ENCODE measurements at places on chromosomes 1 and 21.

DNA sequence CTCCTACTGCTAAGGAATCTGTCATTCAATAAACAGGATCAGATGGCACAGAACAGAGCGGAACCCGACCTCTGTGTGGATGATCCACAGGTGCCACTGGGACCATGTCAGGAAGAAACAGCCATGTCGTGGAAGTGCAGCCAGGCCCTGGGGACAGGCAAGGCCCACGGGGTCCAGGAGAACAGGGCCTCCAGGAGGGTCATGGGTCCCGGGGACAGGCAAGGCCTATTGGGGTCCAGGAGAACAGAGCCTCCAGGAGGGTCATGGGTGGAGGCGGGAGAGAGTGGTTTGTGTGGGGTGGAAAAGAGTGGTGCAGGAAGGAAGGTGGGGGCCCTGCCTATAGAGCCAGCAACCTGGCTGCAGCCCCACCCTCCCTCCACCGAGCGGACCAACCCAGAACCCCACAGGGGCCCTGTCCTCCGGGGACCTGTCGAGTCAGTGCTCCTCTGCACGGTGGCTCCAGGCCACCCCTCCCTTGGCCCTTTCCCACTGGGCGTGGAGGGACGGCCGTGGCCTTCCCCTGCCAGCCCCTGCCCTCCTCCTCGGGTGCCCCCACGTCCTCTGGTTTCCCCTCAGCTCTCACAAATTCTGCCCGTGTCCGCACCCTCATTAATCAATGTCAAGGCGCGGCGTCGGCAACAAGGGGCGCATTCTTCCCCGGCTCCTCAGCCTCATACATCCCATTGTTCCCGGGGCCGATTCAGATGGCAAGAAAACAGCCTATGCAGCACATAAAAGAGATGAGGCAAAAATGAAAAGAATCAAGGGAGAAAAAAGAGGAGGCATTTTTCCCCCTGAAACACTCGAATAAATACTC, 146.4 kb downstream of the PRDM16 start:
- DNase-seq: no peak

- DNase-seq: no peak
These were observed 51.2 kb downstream of the DNTTIP2 start for GRCh38 chr1:93827633-93828366.

- DNase-seq: no peak
These were observed 37.1 kb upstream of the TRIM67 start for GRCh38 chr1:231124746-231125145.

DNA sequence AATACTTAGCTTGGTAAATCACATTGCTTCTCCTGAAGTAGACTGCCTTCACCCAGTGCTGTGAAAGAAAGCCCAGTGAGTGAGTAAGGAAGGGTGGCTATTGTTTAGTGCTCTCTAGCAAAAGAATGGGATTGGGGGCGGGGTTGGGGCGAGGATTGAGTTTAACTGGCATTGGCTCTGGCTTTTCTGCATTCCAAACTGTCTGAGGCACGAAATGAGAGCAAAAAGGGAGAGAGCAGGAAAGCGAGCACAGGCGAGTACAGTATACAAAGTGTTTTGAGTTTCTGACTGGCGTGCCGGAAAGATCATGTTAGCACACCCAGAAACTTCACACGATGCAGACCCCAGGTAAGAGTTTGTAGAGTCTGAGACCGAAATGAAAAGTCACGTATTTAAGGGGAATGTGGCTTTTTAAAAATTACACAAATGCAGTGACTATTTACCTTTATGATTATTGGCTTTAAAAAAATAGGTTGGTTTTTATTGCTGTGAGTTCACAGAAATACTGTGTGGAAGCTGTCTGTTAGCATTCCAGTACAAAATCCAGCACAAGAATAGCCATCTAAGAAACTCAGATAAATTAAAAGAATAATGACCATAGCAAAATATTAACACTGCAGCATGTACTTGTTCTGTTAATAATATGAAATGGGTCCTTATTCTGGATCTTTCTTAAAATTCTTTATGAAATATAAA, 155.4 kb downstream of the CLEC20A start:
- no peak for DNase-seq

- DNase-seq: no peak
These were observed 45.1 kb downstream of the TRIM11 start for GRCh38 chr1:228361314-228362140.

DNA sequence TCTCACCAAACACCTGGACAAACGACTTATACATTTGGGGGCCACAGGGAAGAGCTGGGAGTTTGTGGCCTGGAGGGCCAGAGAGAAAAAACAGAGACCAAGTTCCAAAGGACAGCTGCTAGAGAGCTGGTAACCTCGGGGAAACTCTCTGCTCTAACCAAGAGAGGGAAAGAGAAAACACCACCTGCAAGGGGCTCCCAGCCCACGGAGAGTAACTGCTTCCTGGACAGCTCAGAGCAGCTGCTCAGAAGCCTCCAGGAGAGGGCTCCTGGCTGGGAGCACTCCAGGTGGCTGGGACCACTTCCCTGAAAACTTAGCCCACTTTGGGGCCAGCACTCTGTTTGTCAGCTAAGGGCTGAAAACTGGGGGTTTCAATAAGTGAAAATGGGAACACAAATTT, 154.8 kb upstream of the GRIK3 start:
- no peak for DNase-seq

GRCh38 chr1:108679586-108680213, 12.4 kb upstream of the PRPF38B start:
- DNase-seq: no peak

- no peak for DNase-seq
These were observed 767 bp upstream of the EGLN1 start for GRCh38 chr1:231422798-231423309.

DNA sequence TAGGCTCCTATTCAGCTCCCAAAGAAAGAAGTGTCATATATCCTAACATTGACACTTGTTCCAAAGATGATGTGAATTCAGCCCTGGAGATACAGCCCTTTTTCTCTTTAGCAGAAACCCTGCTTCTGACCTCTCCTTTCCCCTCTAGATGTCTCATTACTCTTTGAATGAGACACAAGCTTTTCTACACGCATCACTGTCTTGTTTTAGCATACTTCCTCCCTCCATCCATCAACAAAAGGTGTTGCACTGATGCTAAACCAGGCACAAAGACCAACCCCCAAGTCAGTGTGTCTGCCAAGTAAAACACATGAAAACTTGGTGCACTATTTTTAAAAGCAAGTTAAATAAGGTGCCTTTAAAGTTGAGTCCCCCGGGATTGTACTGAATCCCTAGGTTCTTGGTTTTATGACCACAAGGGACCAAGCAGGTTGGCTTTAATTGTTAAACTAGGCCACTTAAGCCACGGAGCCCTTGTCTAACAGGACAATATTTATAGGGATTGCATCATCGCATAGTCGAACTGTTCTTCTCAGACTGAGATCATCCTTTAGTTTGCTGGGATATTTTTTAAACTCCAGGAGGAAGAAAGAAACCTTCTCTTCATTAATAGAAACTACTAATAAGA, 101.0 kb upstream of the GUCA2B start:
- no peak for DNase-seq

GRCh38 chr1:9459816-9460407, 79.4 kb upstream of the SLC25A33 start:
- no peak for DNase-seq

DNA sequence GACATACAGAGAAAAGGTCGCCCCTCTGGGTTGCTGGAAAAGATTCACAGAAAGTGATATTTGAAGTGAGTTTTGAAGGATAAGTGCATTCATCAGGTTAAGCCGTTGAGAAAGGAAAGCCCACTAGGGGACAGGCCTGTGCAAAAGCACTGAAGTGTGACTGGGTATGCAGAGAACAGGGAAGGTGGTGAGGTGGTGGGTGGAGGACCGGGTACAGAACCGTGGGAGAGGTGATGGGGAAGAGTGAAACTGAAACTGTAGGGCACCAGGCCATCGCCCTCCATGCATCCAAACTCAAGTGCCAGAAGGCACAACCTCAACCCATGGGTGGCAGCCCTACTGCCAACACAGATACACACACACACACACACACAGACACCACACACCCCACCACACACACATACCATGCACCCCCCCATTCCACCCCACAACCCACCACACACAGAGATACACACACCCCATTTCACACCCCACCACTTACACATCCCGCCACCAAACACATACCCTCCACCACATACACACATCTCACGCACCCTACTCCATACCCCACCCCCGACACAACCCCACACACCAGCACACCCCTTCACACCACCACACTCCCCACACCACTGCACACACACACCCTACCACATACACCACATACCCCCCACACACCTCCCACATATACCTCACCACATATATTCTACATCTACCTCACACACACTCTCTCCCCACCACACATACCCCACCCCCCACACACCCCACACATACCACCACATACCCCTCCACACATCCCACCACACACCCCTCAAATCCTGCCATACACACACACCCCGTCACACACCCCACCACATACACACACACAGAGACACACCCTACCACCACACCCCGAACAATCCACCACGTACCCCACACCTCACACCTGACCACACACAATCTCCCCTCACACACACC, 59.0 kb downstream of the TSEN15 start:
- no peak for DNase-seq

- DNase-seq: no peak
These were observed 231.0 kb upstream of the B3GALT2 start for GRCh38 chr1:193417403-193417802.

DNA sequence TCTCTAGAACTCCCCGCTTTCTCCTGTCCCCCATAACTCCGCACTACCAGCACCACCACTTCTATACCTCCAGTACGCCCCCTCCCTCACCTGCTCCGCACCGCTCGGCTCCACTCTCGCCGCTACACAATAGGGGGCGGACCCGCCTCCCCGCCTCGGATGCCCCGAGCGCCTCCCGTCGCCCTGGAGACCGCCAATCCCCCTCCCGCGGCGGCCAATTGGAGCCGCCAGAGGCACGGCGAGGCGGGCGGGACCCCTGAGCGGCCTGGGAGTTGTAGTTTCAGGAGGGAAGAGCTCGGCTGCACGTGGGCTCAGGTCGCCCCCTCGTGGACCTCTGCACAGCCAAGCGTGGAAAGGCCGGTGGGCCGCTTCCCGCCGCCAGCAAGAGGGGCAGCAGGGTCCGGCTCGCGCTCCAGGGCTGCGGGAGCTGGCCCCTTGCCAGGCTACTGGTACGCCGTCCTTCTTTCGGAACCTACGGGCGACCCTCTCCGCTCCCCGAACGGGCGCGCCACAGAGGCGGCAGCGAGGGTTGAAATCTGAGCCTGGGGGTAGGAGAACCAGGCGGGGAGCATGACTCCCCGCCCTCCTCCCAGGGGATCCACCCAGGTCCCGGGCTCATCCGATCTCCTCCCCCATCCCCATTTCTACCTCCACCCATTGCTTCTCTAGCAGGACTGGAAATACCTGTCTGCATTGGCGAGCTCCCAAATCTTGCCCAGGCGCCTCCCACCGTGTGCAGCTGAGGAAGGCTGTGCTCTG, at the start of gene IGSF9:
IGSF9 (minus strand) TSS at position 131 of the 759 bp plus-strand sequence. CDS start 2,159 bp downstream, outside the sequence.
- DNase-seq: no peak

DNA sequence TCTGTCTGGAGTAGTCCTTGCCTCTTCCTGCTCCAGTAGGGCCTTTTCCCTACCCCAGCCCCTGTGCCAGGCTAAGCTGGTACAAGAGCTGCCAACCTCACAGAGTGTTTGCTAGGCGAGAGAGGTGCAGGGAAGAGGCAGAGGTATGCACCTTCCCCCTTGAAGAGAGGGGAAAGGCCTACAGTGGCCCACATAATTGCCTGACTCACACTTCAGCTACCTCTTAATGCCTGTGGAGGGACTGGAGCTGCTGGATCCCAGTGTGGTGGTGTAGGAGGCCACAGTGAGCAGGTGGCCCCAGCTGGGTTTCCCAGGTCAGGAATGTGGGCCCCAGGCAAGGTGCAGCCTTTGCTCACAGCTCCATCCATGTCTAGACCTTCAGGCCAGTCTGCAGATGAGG, 3.3 kb upstream of the CCDC28B start:
- no peak for DNase-seq

DNA sequence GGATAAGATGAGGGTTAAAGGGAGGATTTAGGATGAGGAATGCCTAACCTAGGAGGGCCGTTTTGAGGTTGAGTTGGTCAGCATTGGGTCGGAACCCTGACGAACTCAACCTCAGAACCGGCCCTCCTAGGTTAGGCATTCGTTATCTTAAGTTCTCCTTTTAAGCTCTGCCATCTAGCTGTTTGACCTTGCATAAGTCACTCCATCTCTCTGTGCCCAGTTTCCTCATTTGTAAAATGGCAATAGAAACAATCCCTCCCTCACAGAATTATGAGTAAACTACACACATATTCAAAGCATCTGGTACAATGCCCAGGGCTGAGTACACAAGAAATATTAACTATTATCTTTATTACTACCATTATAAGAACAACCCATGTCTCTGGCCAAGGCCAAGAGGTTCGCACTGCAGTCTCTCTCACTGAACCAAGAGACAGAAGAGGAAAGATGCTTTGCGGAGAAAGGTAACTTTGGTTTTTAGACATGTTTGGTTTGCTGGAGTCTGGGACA, 4.8 kb downstream of the ABCB10 start:
- no peak for DNase-seq

- DNase-seq: no peak
These were observed 12.5 kb upstream of the OLIG1 start for GRCh38 chr21:33057385-33057940.

DNA sequence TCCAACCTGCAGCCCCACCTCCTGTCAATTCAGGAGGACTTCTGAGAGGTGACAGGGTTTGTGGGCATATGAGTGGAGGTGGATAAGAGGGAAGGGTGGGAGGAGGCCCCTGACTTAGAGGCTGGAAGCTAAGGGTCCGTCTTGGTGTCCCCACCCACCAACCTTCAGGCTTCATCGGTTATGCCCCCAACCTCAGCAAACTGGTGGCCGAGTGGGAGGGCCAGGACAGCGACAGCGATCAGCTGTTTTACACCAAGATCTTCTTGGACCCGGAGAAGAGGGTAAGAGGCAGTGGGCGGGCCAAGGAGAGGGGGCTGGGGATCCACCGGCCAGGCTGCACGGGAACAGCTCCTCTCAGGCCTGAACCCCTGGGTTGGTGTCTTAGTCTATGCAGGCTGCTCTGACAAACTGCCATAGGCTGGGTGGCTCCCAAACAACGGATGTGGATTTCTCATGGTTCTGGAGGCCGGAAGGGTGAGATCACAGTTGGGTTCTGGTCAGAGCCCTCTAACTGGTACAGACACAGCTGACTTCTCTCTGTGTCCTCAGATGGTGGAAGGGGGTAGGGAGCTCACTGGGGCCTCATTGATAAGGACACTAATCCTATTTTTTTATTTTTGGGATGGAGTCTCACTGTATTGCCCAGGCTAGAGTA, 18.1 kb downstream of the PLOD1 start:
- DNase-seq: no peak

All from GM12891 (cell line).